Stromal cell of bone marrow (primary cell): ENCODE measurements at places on chromosomes 12 and 14.

DNA sequence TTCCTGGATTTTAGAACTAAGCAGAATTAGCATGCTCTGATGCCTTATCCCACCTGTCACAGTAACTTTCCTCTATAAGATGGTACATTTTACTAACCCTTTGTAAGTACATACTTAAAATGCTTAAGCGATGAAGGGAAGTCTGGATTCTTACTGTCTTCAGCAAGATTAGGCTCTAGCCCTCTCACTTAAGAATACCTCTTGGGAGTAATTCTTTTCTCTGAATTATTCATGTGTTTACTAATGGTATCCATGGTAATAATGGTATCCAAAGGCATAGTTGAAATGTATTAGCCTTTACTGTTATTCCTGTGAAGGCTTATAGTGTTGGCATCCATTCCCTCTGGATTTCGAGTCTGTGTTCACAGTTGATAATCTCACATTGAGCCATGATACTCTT is 176.9 kb downstream of the MON2 start:
- DNase-seq = no peak

GRCh38 chr14:77763316-77763715 is 2.4 kb upstream of the SNW1 start:
- no peak for DNase-seq

DNA sequence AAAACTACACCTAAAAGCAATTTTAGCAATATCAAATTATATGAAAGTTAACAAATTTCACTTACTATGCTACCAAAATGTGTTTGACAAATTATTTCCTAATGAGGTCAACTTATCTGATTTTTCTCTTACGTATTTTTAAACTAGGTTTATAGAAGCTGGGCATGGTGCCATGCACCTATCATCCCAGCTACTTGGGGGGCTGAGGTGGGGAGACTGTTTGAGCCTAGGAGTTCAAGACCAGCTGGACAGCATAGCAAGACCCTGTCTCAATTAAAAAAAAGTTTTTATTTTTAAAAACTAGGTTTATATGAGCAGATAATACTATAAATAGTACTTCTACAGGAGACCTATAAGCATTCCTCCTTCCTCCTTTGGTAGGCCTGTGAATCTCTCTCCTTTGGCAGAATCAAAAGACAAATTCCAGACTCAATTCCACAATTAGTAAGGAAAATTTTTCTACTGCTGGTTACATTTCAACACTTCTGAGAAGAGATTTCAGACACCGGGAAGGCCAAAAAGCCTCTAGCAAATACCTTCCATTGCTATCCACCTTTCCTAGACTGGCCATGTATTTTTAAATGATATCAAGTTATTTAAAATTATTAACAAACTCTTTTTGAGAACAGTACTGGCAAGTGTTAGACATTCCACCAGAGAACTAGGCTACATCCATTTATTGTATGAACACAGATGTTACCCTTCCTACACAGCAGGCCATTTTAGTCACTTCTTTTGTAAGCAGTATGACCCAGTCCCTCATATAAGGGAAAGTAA is 34.4 kb downstream of the CDK17 start:
- no peak for DNase-seq

DNA sequence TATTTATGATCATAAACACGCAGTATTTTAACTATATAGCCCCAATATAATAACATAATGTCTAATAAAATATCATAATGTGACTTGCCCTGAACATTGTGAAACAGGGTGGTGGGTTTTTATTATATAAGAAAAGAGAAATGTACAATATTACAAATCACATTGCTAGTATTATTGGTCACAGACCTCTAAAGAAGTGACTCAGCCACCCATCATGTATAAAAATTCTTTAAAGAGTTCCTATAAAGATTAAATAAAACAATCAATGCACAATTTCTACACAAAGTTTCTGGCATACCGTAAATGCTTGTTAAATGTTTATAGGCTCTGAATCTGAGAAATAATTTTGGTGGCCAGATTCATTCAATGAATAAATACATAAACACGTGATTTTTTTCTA is 28.9 kb downstream of the ABCC9 start:
- DNase-seq = no peak

DNA sequence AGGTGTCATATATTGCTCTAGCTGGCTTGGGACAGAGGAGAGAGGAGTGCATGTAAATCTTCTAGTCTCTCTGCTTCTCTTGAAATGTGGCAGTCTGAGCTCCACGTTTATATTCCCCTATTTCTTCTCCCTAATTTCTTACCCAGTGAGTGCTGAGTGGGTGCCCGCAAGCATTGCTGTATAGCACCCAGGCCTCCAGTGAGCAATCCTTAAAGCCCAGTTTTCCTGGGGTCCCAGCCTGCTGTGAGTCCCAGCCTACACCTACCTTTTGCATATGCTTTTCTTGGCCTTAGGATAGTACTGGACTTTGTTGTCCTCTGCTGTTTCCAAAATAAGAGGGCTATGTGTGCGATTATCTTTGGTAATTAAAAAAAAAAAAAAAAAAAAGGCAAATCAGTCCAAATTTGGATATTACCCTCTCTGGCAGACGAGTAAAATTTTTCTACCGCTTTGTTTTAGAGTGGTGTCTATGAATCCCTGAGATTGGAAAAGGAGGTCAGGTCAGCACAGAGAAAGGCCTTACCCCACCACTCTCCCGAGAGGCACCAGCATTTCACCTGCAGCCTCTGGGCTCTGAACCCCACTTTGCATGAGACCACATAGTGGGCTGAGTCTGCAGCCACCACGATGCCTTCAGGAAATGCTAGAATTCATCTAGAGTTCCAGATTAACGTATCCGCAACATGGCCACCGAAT is 1.1 kb downstream of the MGST1 start:
- DNase-seq = no peak

DNA sequence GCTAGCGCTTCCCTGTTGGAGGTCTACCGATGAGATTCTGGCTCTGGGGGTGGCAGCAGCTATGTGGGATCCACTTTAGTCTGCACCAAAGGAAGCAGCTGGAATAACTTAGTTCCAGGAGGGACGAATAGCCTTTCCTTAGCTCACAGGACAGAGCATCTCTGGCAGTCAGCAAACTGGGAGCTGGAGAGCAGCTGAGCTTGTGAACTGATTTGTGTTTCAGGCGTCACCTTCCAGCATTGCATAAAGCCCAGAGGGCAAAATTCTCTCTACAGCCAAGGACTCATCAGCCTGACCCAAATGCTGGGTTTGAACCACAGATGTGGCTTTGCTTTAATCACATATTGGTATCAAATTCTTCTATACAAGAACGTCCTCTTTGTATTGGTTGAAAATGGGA is 81.9 kb upstream of the PELI2 start:
- no peak for DNase-seq

DNA sequence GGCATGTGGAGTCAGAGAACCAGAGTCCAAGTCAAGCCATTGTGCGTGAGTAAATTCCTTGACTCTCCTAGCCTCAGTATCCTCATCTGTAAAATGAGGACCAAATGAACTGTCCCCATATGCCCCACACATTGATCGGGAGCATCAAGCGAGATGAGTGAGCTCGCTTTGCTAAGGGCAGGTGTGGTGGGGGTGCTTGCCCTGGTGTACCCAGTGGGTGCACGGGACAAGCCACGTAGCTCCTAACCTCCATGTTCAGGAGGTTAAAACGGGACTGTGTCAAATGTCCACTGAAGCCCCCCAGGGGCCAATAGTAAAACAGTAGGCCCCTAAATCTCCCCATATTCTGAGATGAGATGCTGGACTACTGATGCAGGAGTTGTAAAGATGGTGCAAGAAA is 60.9 kb downstream of the SERPINA3 start:
- DNase-seq = no peak
